ENCODE measurements at places on chromosomes 6 and 20. TPM values are rescaled to one million over a fixed set of nuclear protein-coding genes. Genes with fewer than 3 reads are reported as not detected.
A peak's percentile ranks its signal among the peaks of the same experiment; 100 is the strongest.

Gene TAGAP
- total RNA-seq = not detected

DNA sequence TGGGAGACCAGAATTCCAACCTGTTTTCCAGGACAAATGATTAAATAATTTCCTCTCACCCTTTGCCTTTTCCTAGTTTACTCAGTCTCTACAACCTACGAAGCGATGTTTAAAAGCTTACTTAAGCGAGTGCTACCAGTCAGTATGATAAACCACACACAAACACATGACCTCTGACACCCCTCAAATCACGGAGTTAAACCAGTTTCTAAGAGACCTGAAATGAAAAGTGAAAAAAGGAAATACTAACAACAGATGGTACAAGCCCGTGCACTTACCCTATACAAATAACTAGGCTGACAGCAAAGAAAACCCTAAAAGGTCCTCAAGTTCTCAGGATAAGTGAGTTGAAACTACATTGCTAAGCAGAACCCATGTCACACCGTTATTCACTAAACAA is 7.7 kb downstream of the TNFRSF21 start:
- DNase-seq = no peak

DNA sequence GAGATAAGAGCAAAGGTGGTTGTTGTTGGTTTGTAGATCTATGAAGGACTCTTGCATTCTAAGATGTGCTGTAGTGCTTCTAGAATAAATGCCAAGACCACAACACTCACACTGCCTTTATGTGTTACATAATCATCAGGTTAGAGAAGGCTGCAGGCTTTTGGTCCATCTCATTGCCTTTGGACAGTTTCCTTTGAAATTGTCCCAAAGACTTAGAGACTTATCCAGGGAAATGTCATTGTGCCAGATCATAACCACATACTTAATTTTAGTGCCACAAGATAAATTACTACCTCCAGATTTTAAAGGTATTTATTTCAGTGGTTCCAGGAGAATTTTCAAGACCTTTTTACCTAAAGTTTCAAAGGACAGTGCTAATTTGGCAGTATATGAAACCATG is 666.6 kb upstream of the CITED2 start:
- DNase-seq = no peak

Gene GPR6
- not detected for total RNA-seq

Gene HLA-DRB1
- total RNA-seq = 14.6 TPM

Gene TMC2
- total RNA-seq = not detected

Gene TINAG
- not detected for total RNA-seq

GRCh38 chr6:46684771-46685170 is 2.9 kb upstream of the TDRD6 start:
- no peak for DNase-seq

DNA sequence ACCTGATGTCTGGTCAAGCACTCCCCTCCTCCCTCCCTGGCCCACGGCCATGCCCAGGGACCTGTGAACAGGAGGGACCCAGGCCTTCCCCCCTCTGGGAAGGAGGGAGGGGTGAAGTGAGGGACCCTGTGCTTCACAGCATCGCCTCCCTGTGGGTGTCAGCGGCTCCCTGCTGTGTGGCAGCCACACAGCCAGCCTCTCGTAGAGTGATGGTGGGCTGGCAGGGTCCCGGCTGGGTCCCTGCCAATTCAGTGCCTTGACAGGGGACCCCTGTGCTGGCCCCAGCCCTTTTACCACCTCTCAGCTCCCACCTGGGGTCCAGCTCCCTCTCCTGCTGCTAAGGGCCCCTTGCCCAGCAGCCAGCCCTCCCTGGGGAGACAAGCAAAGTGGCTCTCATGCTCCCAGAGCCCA is 31.3 kb upstream of the GRM4 start:
- no peak for DNase-seq

DNA sequence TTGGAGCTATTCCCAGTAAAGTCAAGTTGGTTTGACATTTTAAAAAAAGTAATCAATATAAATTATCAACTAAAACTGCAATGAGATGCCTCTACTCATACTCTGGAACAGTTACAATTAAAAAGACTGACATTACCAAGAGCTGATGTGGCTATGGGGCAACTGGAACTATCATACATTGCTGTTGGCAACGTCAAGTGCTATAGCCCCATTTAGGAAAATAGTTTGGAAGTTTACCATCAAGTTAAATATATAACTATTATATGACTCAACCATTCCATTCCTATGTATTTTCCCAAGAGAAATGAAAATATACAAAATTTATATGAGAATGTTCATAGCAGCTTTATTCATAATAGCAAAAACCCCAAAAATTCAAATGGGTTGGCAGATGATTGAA is 111.4 kb upstream of the HDGFL1 start:
- DNase-seq = no peak

Gene PSMG4
- 15.9 TPM for total RNA-seq

- DNase-seq = no peak
Observed at GRCh38 chr6:53641348-53641747, 24.2 kb downstream of the KLHL31 start.

- no peak for DNase-seq
Observed at GRCh38 chr20:6311841-6312655, 189.2 kb upstream of the FERMT1 start.

- DNase-seq = no peak
Observed at GRCh38 chr6:132515386-132515785, 2.5 kb upstream of the STX7 start.

GRCh38 chr6:157978021-157978783 is 3.5 kb upstream of the SYNJ2 start:
- no peak for DNase-seq

- DNase-seq = peak; percentile 53
Observed at GRCh38 chr20:2767768-2768631, 32.4 kb downstream of the CPXM1 start.

GRCh38 chr6:162710419-162710818 is 17.1 kb downstream of the PRKN start:
- DNase-seq = no peak

- DNase-seq = peak; percentile 68
Observed at GRCh38 chr6:24919056-24919892, 16.5 kb downstream of the RIPOR2 start.

- DNase-seq = no peak
Observed at GRCh38 chr20:8720089-8720488, 348.8 kb upstream of the PLCB4 start.

DNA sequence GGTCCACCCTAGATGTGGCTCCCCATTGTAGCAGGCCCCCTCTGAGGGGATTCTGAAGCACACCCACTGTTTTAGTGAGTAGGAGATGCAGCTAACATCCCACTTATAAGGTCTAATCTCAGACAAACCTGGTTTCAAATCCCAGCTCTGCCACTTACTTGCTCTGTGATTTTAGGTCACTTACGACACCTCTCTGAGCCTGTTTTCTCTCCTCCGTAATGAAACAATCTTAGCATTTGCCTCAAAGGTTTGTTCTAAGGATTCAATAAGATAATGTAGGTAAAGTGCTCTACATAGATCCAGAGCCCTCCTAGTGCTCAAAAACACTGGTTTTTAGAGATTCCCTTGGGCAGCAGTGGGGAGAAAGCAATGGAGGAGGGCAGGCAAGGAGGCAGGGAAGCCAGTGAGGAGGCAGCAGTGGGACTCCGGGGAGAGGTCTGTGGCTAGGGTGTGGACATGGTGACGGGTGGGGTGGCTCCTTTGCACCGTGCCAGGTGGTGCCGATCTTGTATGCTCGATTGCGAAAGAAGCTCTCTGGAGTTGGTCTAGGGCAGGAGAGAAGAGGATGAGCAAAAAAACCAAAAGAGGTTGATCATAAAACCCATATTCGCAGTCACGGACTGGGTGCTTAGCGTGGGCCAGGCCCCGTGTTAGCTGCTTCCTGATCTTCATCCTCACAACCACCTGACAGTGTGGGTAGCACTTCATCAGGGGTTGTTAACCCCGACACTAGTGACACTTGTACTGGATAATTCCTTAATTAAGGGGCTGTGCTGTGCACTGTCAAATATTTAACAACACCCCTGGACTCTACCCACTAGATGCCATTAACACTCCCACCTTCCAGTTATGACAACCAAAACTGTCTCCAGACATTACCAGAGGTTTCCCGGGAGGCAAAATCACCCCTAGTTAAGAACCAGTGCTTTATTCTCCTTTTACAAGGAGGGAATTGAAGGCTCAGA is 16.8 kb upstream of the PTGIS start:
- DNase-seq = no peak

- no peak for DNase-seq
Observed at GRCh38 chr6:8831366-8832152, 396.2 kb upstream of the SLC35B3 start.

Gene BMP7
- total RNA-seq = 49.6 TPM

DNA sequence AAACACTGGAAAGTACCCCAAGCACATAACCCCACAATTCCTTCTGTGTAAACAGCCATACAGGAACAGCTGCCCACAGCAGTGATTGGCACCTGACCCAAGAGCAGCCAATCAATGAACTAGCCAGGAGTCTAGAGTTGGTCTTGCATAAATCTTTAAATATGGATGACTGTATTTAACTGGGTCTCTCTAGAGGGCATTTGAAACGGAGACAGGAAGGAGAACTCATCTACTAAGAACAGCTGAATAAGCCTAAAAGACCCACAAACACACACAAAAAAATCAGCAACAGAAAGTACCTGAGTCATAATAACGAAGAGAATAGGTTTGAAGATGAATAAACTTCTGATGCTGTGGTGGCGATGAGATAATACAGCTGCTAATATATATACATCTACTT is 49.0 kb upstream of the ASF1A start:
- no peak for DNase-seq

Gene MYBL2
- total RNA-seq = 139 TPM

DNA sequence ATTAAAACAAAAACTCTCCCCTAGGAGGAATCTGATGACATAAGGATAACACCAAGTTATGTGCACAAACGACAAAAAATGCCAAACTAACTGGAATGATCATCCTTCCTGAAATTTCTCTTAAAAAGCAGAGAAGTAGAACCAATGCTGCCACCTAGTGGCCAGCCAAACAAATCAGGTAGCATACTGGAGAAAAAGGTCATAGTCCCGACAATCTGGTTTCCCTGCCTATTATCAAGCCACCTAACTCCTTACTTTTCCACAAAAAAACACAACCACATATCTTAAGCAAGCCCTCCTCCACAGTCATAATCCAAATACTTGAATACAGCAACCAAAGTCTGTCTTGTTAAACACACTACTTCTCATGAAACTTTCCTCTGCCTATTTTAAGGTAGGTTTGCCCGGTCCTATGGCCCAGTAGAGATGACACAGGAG is 5.3 kb downstream of the OARD1 start:
- peak; percentile 88 for DNase-seq

Gene GINM1
- 22.6 TPM for total RNA-seq

- DNase-seq = no peak
Observed at GRCh38 chr6:112007805-112008204, 46.1 kb upstream of the CCN6 start.

Gene THBD
- total RNA-seq = 2.2 TPM

DNA sequence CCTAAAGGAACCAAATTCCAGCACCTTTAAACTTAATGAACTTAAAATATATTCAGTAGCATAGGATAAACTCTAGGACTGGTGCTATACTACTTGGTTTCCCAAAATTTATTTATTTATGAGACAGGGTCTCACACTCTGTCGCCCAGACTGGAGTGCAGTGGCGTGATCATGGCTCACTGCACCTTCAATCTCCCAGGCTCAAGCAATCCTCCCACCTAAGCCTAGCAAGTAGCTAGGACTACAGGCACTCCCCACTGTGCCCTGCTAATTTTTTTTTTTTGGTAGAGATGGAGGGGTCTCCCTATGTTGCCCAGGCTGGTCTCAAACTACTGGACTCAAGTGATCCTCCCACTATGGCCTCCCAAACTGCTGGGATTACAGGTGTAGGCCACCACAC is 21.4 kb downstream of the EIF2S2 start:
- no peak for DNase-seq

Gene LY86
- total RNA-seq = not detected

Gene RRBP1
- 205 TPM for total RNA-seq

Gene TPD52L2
- 68.5 TPM for total RNA-seq

DNA sequence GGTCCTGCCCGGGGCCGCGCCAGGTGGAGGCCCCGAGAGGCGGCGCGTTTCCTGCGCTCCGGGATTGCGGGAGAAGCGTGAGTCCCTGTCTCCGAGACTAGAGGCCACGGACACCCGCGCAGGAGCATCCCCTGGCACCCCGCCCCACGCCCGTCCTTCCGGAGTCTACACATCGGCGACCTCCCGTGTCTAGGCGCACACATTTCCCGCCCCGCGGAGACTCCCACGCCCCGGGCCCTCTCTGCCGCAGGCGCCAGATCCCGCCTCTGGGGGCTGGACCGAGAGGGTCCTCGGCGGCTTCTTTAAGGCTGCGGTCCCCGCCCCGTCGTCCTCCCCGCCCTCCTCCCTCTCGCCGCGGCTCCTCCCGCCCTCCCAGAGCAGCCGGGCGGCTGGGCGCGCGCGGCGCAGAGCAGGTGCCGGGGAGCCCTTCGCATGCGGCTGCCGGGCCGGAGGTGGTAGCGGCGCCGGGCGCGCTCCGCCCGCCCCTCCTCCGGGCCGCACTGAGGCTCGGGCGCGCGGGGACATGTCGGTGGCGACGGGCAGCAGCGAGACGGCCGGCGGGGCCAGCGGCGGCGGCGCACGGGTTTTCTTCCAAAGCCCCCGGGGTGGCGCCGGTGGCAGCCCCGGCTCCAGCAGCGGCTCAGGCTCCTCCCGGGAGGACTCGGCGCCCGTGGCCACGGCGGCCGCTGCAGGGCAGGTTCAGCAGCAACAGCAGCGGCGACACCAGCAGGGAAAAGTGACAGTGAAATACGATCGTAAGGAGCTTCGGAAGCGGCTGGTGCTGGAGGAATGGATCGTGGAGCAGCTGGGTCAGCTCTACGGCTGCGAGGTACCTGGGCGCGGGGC is at the start of gene PPP1R14C:
PPP1R14C (plus strand) TSS at position 375 of the 846 bp plus-strand sequence; CDS start at position 524, 149 bp downstream.
- DNase-seq = peak; percentile 87

DNA sequence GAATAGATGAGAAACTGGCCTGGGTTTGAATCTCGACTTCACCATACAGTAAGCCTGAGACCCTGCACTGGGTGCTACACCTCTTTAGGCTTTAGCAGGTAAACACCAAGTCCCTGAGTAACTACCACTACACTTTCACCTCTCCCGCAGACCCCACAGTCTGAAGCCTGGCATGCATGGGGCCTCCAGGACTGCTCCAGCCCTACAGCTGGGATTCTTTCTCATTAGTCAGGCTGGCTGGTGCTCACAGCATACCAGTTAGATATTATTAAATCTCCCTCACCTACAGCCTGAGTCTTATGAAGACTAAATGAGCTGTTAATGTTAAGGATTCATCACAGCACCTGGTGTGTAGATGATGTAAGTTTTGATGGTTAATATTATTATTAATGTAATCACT is 388.7 kb downstream of the ARHGAP18 start:
- DNase-seq = no peak

DNA sequence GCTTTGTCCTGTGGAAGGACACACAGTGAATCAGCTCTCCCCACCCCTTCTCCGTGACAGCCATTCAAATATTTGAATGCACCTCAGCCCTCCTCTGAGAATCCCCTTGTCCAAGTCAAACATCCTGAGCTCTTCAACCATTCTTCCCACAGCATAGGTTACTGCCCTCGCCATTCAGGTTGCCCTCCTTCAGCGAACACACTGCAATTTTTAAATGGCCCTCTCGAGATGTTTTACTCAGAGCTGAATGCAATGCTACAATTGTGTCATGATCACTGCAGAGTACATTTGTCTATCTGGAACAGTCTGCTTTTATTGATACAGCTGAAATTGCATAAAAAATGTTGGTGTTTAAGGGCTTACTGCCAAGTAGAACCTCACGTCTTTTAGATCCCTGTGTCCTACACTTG is 48.9 kb downstream of the SLC2A12 start:
- no peak for DNase-seq

- peak; percentile 85 for DNase-seq
Observed at GRCh38 chr6:116764961-116765841, at the start of gene FAM162B. Gene FAM162B (minus strand): TSS chr6:116765719. CDS start chr6:116765576, 143 bp downstream.

- no peak for DNase-seq
Observed at GRCh38 chr20:1490643-1491195, 501 bp downstream of the SIRPB2 start.

Measured in endodermal cell (in vitro differentiated cells).